Fibroblast of pulmonary artery (primary cell): ENCODE measurements at places on chromosomes 12 and 14.

DNA sequence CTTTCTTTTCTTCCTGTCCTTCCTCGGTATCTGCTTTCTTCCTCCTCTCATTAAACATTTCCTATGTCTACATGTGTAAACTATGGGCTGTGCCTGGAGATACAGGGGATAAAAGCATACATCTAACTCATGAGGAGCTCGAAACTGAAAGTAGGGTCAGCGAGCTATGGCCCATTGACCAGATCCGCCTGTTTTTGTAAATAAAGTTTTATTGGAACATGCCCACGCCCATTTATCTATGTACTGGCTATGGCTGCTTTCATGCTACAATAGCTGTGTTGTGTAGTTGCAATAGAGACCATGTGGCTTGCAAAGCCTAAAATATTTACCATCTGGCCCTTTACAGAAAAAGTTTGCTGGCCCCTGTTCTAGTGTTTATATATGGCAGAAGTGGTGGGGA lies 500.8 kb upstream of the GARIN6 start:
- no peak for DNase-seq

GRCh38 chr14:71891185-71891584 lies 41.0 kb upstream of the RGS6 start:
- DNase-seq = no peak

- DNase-seq = no peak
Observed at GRCh38 chr14:52304248-52304904, 9.7 kb upstream of the PTGER2 start.

GRCh38 chr12:74619884-74620283 lies 82.2 kb downstream of the ATXN7L3B start:
- no peak for DNase-seq

DNA sequence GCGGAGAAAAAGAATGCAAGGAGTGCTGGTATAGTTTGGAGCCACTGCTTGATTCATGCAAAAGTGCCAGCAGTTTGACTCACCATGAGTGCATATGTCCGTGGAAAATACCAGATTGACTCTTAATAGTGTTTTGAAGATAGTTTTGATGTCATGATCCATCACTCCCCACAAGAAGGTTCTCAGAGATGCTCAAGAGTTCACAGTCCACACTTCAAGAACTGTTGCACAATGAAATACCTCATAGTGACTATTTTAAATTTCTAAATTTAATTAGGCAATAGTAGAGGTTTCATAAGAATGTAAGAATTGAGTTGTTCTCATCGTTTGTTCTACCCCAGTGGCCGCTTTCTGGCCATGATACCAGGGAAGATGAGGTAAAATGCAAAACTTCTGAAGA lies 286.6 kb upstream of the RGS6 start:
- peak; percentile 60 for DNase-seq

- no peak for DNase-seq
Observed at GRCh38 chr14:81390696-81391095, 9.4 kb downstream of the STON2 start.

GRCh38 chr12:25929142-25929541 lies 29.3 kb upstream of the RASSF8 start:
- DNase-seq = peak; percentile 43

DNA sequence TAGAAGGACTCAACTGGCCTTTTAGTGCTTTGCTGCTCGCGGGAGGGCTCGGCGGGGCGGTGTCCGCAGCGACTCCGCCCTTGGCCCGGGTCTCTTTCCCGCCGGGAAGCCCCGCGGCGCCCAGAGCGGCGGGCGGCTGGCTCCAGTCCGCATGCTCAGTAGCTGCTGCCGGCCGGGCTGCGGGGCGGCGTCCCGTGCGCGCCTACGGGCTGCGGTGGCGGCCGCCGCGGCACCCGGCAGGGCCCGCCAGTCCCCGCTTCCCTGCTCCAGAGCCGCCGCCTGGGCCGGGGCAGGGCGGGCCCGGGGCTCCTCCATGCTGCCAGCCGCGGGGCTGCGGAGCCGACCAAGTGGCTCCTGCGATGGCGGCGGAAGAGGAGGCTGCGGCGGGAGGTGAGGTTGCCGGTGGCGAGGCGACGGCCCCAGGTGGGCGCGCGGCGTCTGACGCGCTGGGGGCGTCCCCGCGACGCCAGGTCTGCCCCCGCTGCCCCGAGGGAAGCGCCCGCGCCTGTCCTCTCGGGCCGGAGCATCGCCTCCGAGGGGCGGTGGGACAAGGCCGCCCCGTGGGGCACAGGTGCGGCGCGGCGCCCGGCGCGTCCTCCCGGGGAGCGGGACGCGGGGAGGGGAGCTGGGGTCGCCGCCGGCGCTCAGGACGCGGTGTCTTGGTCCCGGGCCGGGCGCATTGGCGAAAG lies at the start of gene BMAL2:
BMAL2 (plus strand) TSS at position 123 of the 689 bp plus-strand sequence; CDS start at position 360, 237 bp downstream.
- peak; percentile 42 for DNase-seq

DNA sequence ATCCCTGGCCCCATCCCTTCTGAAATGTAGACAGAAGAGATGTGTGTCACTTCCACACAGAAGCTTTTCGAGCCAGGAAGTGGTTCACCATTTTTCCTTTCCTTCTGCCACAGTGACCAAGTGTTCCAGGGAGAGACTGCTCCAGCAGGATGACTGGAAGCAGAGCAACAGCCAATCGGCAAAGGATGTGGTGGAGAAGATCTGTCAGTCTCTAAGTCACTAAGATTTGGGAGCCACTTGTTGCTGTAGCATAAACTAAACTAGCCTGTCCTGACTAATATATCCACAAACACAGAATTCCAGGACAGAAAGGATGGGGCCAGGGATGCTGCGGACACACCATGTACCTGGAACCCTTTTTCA lies 42.9 kb downstream of the DUSP6 start:
- DNase-seq = no peak

GRCh38 chr12:92650228-92650822 lies 52.5 kb upstream of the PLEKHG7 start:
- DNase-seq = no peak

DNA sequence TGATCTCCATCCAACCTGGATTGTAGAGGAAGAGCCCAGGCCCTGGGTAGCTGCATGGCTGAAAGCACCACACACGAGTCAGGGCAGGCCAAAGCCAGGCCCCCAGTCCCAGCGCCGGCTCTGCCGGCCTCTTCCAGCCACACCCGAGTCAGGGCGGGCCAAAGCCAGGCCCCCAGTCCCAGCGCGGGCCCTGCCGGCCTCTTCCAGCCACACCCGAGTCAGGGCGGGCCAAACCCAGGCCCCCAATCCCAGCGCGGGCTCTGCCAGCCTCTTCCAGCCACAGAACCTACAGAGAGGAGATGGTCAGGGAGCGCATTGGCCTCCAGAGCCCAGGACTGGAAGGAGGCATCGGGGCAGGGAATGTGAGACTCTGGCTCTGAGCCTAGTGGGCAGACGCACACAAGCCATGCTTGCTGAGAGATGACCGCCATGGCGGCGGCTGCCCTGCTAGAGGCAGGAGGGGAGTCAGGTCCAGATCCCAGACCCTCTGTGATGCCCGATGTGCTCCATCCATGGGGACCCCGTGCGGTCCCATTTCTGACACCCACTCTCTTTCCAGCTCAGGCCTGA lies 30.2 kb downstream of the BEGAIN start:
- no peak for DNase-seq

DNA sequence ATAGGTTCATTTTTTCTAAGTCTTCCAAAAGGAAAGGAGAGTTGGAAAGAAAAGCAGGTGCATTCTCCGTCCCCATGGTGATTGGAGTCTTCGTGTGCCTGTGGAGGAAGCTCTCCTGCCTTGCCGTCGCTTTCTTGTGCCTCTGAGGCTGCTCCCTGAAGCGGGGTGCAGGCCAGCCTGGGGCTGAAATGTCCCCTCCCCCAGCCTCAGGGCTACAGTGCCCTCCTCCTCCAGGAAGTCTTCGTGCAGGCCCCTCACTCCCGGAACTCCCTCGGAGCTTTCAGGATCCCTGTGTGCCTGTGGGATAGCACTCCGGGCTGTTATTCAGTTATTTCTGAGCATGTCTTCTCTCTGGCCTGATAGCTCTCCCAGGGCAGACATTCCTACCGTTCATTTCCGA lies 569.2 kb downstream of the VRK1 start:
- DNase-seq = no peak

DNA sequence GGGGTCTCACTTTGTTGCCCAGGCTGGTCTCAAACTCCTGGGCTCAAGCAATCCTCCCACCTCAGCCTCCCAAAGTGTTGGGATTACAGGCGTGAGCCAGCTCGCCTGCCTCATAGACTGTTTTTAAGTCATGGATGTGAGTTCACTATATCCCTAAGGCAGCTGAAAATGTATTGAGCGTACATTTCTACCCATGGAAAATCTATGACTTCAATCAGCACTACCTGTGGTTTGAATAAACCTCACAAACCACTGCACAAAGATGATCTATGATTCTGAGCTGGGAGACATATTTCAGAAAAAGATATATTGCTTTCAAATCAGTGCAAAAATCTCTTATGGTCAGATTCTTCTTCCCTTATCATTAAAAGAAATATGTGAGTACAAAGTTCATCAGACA lies 22.5 kb downstream of the GCN1 start:
- no peak for DNase-seq

- DNase-seq = no peak
Observed at GRCh38 chr12:113088971-113089756, 32.6 kb downstream of the DTX1 start.

DNA sequence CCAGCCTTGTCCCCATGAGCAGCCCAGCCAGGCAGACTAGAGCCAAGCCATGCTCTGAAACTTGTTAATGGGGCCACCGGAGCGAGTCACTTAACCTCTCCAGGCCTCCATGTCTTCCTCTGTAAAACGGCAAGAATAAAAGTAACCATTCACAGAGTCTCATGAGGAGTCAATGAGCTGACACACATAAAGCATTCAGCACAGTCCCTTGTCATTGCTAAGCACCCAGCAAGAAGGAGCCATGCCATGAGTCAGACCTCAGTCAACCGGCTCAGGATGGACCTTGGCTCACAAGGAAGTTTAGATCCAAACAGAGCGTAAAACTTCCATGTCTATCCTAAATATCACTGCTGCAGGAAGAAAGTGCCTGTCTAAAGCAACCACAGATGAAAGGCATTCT lies 10.6 kb downstream of the FICD start:
- no peak for DNase-seq

DNA sequence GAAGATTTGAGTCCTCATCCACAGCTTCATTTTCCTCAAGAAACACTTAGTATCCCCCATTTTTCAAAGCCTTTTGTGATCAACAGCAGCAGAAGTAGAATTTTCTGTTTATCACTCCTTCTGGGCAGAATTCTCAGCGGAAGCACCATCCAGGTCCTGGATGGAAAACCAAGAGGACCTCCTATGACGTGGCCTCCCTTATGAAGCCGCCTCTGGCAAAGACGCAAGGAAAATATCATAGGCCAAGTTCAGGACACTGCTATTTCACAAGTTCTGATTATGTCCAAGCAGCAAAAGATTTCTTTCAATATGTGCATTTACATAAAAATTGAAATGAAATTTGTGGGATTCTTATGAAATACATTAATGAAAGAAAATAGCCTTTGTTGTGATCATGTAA lies 315.0 kb downstream of the SEC23A start:
- DNase-seq = no peak

- DNase-seq = no peak
Observed at GRCh38 chr12:2698566-2698965, 96.2 kb upstream of the FKBP4 start.

DNA sequence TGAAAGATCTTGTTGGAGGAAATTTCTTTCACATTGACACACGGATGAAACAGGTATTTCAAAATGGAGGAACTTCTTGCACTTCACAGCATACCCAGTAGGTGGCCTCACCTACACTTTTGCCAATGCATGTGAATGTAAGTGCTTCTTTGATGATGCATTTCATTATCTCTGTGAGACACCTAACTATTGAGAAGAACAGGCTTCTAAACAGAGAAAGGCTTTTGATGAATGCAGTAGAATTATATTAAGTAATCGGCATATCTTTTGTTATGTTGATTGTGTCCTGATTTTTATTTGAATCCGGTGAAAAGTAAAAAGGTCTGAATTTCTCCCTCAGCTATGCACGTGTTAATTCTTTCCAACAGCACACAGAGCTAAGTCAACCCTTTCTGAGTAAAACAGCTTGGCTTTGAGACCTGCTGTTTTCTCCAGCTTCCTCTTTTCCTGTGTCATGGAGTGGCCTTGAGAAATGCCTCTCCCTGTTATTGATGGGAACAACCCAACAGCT lies 399.0 kb downstream of the NAV3 start:
- DNase-seq = peak; percentile 59

- DNase-seq = no peak
Observed at GRCh38 chr12:1291601-1292332, 300.7 kb downstream of the ERC1 start.

DNA sequence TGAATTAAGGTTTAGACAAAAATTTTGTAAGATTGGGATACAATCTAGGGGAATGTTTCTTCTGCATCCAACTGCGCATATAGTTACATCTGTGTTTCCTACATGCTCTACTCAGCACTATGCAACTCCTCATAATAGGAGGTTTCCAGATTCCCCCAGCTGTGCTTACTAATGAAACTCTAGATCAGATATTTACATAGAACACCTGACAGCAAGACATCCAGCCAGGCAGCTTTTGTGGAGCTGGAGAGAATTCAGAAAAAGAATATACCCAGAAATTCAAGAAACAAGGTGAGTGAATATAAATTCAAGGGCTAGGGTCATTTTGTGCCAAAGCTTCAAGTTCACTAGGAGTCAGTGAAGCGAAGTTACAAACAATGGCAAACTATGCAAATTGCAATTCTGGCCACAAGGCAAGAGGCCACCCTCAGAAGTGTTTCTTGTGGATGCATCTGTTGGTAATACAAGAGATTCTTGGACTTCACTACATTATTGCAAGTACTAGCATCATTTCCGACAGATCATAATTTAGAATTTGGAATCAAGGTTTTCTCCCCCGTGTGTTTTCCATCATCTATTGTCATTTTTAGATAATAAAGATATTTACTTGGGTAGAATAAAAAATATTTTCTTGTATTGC lies 341.2 kb upstream of the NAV3 start:
- DNase-seq = no peak

- DNase-seq = no peak
Observed at GRCh38 chr12:105581420-105581819, 250.9 kb downstream of the C12orf75 start.

DNA sequence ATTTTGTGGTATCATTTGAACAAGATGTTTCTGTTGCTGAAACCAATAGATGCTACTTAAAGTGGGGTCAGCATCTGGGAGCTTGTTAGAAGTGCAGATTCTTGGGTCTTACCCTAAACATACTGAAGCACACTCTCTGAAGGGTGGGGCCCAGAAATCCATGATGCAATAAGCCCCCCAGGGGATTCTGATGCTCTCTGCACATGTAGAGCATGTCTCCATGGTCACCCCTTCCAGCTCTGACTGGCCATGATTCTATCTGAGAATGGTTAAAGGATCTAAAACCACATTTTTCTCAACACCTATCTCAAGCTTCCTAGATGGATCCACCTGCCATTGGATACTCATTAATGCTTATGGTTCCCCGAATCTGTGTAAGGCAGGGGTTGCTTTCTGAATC lies 20.4 kb downstream of the JDP2 start:
- no peak for DNase-seq
